GM12892 (cell line): ENCODE measurements at places on chromosomes 16 and 17.

- DNase-seq = no peak
Observed at GRCh38 chr16:64489449-64489848, 632.4 kb downstream of the CDH11 start.

GRCh38 chr16:85445779-85446222, 167.3 kb upstream of the GSE1 start:
- no peak for DNase-seq

DNA sequence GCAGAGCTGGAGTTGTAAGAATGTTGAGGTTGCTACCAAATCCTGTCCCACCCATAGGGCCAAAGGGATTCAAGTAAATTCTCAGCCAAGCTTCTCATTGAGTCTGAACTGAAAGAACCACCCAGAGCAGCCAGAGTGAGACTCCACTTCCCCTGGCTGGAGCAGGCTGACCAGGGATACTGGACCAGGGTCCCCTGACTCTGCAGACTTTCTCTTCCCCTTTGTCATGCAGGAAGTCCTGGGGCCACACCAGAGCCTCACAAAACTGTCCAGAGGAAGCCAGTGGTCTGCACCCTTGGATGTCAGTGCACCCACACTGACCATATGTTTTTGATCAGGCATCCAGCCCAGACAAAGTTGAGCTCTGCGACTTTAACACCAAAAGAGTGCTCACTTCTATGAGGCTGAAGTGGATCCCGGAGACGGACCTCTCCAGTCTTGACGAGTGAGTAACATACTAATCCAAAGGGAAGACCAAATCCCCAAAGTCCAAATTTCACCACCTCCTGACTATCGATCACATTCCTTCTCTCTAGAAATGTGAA, 4.1 kb downstream of the NXN start:
- DNase-seq = no peak

DNA sequence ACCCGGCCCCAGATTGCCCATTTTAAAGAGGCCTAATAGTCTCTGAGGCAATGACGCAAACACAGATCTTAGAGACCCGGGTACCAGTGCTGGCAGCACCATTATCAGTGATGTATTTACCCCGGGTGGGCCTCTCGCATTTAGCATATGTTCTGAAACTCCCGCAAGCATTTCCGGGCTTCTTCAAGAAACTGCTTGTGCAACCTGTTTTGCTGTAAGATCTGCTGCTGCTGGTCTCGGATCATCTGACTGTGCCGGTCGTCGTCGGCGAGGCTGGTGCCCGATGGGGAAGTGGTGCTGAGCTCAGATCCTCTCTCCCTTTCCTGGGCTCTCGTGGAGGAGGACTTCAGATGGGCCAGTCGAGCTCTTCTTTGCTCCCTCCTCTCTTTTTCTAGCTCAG, 12.5 kb downstream of the CEP295NL start:
- no peak for DNase-seq

DNA sequence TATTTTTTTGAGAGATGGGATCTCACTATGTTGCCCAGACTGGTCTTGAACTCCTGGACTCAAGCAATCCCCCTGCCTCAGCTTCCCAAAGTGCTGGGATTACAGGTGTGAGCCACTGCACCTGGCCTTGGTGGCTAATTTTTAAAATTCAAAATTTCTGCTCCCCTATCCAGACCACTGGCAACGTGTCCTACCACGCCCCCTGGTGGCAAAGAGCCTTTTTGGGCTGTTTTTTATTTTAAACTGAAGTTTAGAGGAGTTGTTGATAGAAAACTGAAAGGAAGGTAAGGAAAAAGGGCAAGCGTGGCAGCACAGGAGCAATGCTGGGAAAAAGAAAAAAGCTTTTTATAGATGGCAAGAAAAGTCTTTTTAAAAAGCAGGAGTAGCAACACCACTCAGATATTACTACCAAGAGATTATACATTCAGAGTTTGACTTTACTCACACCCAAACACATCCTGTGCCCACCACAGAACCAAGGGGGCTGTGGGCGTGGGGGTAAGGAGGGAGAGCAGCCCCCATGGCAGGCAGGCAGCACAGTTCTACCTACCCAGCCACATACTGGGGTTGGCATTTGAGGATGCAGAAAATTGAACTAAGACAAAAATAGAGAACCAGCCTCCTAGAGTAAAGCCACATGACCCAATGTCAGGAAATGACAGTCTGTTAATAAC, 4.2 kb upstream of the MXRA7 start:
- DNase-seq = no peak

DNA sequence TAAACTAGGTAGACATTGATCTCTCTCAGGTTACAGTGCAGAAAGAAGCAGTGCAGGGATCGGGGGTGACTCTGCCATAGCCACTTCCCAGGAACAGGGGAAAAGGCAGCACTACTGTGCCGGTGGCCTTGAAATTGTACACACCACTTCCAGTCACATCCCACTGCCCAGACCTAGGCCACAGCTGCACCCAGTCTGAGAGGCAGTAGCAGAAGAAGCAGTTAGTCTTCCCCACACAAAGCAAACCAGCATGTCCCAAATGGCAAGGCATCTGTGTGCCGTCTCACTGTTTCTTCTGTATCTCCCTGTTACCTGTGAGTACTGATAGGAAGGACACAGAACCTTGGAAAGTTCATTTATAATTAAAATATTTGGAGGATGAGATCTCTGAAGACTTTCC, 47.0 kb downstream of the TMC6 start:
- DNase-seq = no peak

- DNase-seq = no peak
Observed at GRCh38 chr16:10368969-10369551, 16.8 kb upstream of the ATF7IP2 start.

DNA sequence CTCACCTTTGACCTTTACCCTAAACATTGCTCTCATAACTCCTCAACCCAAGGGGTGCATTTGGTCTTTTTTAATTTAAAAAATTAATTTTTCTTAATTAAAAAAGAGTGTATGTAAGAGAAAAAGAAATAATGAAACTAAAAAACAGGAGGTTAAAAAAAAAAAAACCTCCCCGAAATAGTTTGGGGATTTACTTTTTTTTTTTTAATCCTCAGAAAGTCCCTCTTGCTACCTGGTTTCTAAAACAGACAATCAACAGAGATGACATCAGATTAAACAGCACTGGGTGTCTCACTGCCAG, 301.3 kb downstream of the SOX9 start:
- DNase-seq = no peak

- no peak for DNase-seq
Observed at GRCh38 chr16:7270823-7271222, 61.8 kb upstream of the RBFOX1 start.

GRCh38 chr16:73610605-73611156, 562.8 kb upstream of the ZFHX3 start:
- no peak for DNase-seq

- DNase-seq = no peak
Observed at GRCh38 chr17:17509601-17510425, 13.6 kb upstream of the RASD1 start.

- DNase-seq = no peak
Observed at GRCh38 chr17:78392295-78392694, 13.8 kb downstream of the PGS1 start.

GRCh38 chr16:14500791-14501190, 129.3 kb downstream of the PARN start:
- DNase-seq = no peak

DNA sequence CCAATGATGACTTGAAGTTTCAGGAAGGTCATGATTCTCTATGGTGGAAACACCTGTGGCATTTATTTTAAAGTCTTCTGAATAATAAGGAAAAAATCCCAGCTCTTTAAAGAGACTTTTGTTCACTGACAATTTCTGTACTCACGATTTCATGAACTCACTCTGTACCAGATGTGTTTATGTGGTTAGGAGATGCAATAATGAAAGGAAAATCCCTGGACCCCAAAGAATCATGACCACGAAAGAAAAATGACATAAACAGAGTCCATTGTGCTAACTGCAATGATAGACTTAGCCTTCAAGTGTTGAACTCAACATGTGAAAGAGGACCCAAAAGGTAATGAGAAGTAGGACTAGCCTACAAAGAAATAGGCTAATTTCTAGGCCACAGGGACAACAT, 947.5 kb downstream of the CDH11 start:
- no peak for DNase-seq

- no peak for DNase-seq
Observed at GRCh38 chr17:12046786-12047185, 26.1 kb downstream of the MAP2K4 start.

DNA sequence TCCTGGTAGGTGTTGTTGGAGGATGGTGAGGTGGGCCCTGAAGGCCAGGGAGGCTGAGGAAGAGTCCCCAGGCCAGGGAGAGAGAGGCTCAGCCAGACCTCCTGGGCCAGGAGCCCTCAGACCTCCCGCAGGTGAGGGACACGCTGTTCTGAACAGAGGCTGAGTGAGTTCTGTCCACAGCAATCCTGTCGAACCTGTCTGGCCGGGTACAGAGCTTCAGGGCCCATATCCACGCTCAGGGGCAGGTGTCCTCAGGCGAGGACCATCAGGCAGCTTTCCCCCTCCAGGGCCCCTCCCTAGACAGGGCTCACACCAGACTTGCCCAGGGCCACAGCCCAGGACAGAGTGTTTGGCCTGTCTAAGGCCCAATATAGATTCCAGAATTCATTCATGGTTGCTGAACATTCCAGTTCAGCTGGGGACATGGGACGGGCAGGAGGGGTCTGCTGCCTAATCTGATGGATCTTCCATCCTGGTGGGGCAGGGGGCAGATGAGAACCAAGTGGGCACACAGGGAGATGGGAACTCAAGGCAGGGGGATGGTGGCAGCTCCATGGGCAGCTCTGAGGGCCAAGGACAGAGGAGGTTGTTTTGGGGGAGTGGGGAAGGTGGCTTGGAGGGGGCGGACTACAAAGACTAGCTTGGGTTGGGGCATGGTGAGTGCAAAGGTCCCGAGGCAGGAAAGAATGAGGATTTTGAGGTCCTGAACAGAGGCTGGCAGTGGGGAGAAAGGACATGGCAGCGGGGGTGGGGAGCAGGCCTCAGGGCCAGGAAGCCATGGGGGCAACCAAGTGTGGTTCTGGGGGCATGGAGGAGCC, 23.4 kb upstream of the MPRIP start:
- no peak for DNase-seq

DNA sequence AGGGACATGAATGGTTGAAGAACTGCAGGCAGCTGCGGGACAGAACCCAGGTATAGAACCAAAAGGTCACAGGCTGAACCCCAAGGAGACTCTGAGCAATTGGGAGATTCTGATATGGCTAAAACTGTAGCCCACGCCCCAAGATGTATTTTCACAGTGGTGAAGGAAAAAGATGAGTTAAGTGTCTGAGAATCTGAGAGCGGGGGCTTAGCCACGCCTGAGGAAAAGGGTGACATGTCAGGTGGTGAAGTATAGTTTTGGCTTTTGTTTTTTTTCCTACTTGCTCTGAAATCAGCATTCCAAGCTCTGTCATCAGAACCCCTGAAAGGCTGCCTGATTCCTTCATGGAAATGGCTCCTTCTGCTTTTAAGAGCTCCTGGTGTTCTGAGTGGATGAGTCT, 73.3 kb downstream of the AKAP1 start:
- DNase-seq = no peak

- no peak for DNase-seq
Observed at GRCh38 chr16:4283939-4284338, 11.1 kb upstream of the TFAP4 start.

DNA sequence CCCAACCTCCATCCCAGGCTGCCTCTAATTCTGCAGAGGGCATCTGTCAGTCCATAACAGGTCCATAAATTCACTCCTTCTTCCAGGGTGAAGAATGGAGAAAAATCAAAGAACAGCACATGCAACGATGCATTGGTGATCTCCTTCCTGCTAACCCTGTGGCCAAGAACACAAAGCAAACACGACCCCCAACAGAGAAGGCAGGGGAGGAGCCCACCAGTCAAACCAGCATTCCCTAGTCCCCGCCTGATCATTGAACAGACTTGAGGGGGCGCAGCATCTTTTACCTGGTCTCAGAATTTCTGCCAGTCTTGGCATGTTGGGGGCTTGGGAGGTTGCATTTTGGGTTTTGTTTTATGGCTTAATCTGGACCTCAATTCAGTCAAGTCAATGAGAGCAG, 476.0 kb downstream of the SLC39A11 start:
- no peak for DNase-seq

DNA sequence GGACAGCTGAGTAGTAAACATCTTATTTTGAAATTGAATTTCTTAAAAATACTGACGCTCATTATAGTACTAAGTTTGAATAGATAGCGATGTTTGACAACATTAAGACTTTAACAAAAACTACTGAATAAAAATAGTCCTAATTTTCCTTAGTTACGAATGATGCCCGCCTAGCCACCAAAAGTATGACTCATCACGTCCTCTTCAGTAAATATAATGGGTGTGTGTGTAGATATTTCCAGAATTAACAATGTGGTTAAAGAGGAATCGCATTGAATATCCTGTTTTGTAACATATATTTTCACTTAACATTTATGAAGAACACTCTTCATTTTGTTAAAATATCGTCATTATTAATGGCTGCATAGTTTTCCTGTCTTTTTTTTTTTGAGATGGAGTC, 187.6 kb downstream of the MYO1D start:
- no peak for DNase-seq

GRCh38 chr17:40606548-40607353, 40.9 kb downstream of the SMARCE1 start:
- DNase-seq = no peak

GRCh38 chr16:10964891-10965326, 20.5 kb downstream of the CLEC16A start:
- no peak for DNase-seq
